CD4-positive, CD25-positive, alpha-beta regulatory T cell (primary cell): ENCODE measurements at places on chromosomes 7 and 10.

- no peak for DNase-seq
Observed at GRCh38 chr7:112833082-112833481, 42.9 kb upstream of the TMEM168 start.

GRCh38 chr7:64618785-64619456 lies 47.0 kb upstream of the ZNF107 start:
- no peak for DNase-seq

DNA sequence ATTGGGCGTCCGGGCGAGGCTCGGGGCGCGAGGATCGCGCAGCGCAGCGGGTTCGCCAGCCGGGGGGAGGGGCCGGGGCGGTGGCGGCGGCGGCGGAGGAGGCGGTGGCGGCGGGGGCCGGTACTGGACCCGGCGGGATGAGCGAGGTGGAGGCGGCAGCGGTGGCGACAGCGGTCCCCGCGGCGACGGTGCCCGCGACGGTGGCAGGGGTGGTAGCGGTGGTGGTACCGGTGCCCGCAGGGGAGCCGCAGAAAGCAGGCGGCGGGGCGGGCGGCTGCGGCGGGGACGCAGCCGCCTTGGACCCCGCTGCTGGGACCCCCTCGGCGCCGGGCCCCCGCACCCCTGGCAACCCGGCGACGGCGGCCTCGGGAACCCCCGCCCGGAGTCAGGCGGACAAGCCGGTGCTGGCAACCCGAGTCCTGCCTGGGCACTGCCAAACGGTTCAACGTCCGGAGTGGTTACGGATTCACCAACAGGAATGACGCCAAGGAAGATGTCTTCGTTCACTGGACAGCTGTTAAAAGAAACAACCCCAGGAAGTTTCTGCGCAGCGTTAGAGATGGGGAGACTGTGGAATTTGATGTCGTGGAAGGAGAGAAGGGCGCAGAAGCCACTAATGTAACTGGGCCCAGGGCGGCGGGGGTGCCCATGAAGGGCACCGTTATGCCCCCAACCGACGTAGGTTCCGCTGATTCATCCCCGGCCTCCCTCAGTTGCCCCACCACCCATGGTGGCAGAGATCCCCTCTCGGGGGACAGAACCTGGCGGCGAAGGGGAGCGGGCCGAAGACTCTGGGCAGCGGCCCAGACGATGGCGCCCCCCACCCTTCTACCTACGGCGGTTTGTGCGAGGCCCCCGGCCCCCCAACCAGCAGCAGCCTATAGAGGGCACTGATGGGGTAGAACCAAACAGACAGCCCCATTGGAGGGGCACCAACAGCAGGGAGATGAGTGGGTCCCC lies 100.3 kb upstream of the CPXM2 start:
- DNase-seq: no peak

DNA sequence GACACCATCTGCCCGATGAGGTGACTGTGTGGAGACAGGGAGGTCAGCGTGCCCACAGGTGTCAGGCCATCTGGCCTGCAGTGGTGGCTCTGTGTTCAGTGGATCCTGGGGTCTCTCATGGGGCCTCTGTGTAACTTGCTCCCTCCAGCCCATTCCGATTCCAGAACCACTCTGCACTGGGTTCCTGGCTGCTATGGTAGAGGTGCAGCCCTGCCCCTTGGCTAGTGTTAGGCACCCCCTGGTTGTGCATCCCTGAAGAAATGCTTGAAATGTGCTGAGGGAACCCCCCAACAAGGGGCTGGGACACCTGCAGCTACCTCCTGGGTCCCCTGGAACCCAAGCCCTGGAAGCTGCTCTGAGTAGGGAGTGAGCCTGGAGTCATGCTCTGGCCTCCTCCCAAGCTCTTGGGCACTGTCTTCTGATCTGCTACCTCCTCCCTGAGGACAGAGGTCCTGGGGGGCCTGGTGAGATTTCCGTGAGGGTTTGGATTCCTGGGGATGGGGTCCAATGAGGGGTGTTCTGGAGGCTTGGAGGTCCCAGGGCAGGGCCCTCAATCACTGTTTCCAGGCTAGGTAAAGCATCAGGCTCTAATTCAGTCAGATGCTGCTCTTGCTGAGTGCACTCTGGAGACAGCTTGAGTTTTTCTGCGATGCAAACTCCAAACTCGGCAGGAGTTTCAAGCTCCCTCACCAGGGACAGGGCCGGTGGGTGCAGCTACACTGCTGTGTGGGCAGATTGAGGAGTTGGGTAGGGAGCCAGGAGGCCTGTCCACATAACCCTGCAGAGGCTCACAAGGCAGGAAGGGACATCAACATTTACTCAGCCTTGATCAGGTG lies 27.7 kb downstream of the RAMP3 start:
- DNase-seq: no peak

DNA sequence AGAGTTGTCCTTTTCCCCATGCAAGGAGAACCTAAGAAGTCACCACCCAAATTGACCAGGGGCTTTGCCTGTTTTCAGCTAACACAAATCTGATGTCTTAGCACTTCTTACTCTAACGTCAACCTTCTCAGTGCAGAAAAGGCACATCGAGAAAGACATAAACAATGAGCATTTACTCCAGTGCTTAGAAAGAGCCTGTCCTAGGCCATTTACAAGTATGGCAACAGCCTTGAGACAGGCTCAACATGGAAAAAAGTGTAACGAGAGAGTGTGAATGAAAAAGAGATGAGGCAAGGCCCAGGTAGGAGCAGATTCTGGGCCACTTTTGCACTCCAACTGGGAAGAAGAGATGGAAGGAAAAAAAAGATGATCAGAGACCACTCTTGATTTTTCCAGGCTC lies 54.4 kb downstream of the CPED1 start:
- no peak for DNase-seq

DNA sequence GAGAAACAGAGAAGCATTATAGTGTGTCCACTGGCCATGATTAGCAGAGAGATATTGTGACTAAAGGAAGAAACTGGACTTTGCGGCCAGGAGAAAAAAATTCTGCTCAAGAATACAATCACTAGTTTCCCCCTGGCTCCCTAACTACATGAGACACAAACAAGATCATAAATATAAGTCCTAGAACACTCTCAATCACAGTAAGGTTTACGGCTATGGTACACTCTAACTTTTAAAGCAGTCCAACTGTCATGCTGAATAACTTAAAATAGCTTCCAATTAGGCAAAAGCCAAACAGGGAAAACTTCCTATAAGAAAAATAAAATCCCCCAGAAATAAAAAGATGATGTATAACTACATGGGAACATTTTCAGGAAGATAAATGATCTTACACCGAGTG lies 132.1 kb downstream of the STRA8 start:
- no peak for DNase-seq

DNA sequence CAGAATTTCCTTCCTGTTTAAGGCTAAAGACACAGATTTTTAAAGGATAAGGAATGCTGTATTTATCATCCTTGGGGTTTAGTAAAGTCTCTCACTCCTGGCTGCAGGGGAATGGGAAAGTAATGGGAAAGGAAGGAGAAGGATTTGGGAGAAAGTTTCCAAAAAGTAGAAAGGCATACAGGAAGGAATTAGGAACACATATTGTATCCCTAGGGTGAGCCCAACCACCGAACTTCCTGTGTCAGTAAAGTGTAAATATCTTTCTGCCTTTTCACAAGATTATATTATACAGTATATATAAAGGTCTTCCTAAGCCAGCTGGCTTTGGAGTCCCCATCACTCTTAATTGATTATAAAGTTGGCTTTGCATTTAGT lies 12.0 kb upstream of the UBE2D1 start:
- no peak for DNase-seq

DNA sequence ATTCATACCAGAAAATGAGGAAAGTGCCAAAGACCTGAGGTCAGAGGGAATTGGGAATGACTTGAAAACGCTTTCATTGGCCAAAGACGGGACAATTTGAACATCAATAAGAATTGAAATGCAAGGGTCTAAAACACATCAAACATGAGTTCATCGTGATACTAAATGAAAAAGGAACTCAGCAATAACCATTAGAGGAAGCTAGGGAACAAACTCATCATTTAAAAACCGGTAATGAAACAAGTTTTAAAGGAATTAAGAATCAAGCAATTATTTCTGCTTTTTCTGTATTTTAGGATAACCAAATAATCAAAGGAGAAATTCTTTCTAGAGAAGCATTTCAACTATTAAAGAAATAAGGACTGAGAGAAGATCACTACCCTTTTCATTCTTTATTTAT lies 303.1 kb downstream of the ARHGAP12 start:
- DNase-seq: no peak

- DNase-seq: no peak
Observed at GRCh38 chr7:122893486-122893885, 7.2 kb upstream of the CADPS2 start.

DNA sequence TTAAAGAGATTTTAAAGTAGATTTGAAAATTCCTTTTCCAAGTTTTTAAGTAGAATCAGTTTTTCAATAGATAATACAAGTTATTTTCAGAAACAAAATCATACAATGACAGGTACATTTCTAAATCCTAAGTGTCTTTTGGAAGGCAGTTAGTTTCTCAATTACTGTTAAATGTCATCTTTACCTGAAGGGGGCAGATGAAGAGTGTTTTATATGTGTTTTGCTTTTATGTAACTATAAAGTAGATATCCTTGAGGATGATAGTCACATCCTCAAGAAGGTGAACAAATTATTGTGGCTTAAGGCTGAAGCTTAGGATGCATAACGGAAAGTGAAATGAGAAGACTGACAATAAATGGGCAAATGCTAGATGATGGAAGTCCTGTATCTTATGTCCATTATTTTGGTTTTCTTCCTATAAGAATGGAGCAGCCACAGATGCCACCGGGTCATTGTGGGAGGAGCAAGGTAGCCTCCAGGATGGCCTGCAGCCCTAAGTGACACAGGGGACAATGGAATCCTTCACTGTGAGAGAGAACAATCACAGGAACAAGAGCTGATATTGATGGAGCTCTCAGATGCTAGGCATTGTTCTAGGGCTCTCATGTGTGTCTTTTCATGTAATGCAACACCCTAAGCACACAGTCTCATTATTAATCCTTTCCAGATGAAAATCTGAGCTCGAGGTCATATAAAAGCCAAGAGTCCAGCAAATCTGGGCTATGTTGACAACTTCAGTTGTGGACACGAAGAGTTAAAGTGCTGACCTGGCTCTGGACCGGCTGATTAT lies 14.1 kb upstream of the MKX start:
- DNase-seq: no peak

GRCh38 chr7:140972876-140973829 lies 41.6 kb downstream of the MRPS33 start:
- DNase-seq: no peak

DNA sequence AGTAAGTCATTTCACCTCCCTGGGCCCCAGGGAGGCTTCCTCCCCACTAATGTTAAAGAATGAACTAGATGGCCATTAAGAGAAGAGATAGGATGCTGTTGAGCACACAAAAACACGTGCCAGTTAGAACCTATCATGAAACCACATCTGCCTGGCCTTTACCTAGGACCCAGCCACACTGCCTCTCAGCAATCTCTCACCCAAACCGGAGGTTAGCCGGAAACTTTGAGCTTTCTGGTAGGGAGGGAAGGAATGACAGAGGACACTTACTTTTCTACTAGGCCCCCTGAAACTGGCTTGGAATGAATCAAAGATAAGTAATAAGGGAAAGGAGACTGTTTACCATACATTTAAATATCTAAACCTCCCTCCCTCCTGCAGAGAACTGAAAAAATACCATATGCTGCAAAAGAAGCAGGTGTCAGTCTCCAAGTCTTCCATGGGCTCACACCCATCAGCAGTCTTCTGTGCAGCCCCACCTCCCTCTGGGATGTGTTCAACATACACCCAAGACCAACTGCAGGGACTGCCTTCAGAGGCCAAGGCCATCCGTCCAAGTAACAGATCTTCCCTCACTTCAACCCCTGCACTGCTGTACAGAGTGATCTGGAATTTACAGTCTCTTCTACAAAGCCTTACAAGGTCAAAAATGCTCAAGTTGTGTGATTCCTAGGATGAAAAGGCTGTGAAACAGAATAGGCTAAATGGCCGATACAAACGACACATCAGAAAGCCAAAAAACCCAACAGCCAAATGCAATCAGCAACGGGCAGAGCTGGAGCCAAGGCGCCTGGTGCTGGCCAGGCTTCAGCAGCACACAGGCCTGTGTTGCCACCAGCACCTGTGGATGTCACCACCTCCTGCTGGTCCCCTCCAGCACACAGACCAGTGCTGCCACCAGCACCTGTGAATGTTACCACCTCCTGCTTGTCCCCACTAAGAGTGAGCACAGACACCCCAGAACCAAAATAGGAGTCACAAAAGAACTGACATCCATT lies 42.4 kb downstream of the SORBS1 start:
- no peak for DNase-seq

- peak; percentile 41 for DNase-seq
Observed at GRCh38 chr10:65501259-65501658, 1424.6 kb upstream of the LRRTM3 start.

DNA sequence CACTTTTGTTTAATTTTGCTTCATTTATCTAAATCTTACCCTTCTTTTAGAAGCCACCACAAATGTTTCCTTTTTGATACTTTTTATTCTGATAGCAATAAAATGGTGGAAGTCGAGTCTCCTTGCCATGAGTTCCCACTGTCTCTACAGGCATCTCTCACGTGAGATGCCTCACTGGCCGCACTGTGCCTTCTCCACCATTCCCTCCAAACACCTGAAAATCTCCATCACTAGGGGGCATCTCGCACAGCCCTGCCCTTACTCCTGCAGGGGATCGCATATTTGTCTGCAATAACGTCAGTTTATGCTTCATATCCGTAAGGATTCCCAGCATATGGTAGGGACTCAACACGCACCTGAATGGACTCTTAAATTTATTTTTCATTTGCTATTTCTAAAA lies 56.3 kb upstream of the NCAPG2 start:
- no peak for DNase-seq

DNA sequence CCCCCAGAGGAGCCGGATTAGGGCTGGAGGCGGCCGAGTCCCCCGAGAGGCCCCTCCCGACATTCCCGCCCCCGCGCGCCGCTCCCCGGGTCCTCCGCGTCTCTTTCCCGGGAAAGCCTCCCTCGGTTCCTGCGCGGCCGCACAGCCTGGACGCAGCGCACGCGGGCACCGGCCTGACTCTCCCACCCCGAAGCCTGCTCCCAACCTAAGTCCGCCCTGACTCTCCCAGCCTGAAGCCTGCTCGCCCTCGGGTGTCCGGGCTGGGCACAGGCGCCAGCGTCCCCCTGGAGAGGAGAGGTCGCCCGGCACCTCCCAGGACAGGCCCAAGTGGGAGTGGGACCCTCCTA lies 441 bp upstream of the VENTX start:
- DNase-seq: no peak
